Activated CD4-positive, alpha-beta T cell treated with anti-CD3 and anti-CD28 coated beads, Interleukin-2, amount 50 U/mL, for 1 hour (primary cell): ENCODE measurements at places on chromosomes 13 and 19.
A peak's percentile ranks its signal among the peaks of the same experiment; 100 is the strongest.

DNA sequence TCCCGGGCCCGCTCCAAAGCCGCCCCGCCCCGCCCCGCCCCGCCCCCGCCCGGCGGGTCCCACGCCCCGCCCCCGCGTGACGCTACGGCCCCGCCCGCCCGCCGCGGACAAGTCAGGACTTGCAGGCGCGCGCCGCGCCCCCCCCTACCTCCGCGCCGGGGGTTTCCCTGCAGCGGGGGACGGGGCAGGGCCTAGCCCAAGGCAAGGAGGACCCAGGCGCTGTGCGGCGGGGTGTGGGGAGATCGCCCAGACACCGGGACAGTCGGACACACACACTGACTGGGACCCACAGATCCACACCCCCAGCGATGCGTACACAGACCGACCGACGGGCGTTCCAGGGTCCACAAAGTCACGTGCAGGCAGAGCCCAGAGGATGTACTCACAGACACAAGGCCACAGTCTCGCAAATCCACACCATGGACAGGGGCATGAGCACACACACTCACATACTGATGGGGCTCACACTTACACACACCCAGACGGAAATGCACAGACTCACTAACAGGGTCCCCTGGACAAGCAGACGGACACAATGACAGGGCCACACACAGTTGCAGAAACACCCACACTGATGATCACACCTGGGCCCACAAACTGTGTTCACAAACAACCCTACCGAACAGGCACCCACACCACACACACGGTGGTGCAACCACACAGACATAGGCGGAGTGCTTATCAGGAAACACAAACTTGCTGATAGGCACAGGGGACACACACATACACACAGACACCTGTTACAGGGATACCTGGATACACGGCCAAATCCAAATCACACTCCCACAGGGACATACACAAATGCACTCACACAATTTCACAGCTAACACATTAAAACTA lies 436 bp upstream of the BBC3 start:
- DNase-seq, result peak; percentile 92

DNA sequence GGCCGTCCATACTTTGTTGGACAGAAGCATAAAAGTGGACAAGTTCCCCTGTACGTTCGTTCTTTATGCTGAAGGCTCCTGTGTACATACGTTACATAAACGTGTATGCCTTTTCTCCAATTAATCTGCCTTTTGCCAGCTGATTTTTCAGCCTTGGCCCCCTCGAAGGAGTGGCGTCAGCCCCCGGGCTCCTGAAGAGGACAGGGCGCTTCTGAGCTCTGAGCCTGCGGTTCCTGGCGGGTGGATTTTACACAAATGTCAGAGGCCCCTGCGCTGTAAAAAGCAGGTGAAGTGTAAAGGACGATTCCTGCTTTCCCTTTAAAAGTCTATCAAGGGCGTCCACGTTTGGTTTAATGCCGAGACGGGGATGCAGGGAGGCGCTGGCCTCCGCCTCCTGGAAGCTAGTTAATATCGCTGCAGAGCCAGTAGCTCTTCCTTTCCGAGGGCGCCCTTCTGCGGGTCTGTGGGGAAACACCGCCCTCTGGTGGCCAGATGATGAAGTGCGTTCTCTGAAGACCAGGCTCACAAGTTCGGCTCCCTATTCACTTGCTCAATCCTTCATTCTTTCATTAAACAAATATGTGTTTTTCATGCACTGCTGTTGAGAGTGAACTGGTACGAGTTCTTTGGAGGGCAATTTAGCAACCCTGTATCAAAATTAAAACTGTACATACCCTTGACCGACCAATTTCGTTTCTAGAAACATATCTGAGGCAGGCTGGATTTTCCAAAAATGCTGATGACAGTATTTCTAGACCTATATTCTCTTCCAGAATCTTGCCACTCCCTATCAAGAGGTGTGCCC lies 62.0 kb downstream of the GPR12 start:
- DNase-seq, result peak; percentile 77

DNA sequence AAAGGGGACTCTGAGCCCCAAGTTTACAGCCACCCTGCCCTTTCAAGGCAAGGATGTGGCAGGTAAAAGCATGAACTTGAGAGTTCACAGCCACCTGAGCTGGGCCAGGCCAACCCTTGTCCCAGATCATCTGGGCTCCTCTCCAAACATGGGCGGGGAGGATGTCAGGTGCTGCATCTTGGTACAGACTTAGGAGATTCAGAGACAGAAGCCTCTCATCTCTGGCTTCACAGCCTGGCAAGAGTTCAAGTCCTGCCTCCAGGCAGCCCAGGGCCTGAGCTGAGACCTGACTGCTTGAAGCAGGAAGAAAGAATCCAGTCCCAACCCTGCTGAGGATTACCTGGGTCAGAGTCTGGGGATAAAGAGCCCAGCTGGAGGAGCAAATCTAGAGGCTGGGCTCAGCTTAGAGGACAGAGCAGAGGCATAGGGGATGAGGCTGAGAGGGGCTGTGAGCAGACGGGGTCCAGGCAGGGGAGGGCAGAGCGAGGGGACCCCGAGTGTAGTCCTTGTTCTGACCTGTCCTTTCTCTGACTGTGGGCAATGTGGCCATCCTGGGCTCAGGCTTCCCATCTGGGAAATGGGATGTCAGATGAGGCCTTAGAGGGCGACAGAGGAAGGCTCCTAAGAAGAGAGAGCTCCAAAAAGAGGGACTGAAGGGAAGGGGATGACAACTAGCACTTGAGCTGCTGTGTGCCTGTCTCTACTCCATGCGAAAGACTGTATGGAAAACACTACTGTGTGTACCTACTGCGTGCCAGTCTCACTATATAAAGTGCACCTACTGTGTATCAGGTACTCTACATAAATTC lies 6.6 kb upstream of the OR10H5 start:
- no peak for DNase-seq

DNA sequence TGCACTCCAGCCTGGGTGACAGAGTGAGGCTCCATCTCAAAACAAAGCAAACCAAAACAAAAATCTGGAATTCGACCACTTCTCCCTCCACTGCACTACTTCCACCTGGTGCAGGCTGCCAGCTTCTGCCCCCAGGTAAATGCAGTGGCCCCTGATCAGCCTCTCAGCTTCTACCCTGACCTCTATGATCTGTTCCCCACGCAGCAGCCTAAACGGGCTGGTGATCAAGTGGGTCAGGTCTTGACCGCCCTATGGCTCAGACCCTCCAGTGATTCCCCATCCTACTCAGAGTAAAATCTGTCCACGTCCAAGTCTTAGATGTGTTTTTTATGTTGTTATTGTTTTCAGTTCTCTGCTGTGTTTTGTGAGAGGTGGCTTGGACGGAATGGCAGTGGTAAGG lies 163.9 kb downstream of the KCTD15 start:
- DNase-seq, result no peak

- DNase-seq, result no peak
Observed at GRCh38 chr13:32627793-32628192, 41.5 kb downstream of the PDS5B start.

GRCh38 chr13:35884211-35884760 lies 246.9 kb downstream of the DCLK1 start:
- DNase-seq, result no peak

DNA sequence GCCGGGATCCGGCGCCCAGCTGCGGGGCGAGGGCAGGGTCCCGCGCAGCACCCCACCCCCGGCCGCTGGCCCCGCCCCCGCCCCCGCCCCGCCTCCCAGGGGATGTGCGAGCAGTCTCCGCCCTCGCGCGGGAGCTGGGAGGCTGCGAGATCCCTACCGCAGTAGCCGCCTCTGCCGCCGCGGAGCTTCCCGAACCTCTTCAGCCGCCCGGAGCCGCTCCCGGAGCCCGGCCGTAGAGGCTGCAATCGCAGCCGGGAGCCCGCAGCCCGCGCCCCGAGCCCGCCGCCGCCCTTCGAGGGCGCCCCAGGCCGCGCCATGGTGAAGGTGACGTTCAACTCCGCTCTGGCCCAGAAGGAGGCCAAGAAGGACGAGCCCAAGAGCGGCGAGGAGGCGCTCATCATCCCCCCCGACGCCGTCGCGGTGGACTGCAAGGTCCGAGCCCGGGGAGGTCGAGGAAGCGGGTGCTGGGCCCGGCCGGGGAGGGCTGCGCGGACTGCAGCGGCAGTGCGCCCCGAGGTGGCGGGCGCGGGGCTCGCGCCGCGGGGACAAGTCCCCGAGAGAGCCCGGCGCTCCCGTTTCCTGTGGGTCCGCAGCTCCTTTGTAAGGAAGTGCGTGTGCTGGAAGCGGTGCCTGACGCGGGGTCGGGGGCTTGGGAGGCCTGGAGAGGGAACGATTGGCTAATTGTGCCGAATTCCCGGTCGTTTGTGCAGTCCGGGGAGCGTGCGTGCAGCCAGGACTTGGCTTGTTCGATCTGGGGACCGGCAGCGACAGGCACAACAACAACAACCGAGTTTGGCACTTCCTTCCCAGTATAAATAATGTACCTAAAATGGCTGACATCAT lies at the start of gene ITM2B:
TSS of gene ITM2B (plus strand) at position 161 of the 843 bp plus-strand sequence. CDS start at position 316, 155 bp downstream.
- DNase-seq, result peak; percentile 56

- no peak for DNase-seq
Observed at GRCh38 chr19:16261584-16262368, 62.9 kb upstream of the KLF2 start.

GRCh38 chr19:18991006-18991405 lies 42.3 kb downstream of the SUGP2 start:
- no peak for DNase-seq

- no peak for DNase-seq
Observed at GRCh38 chr19:1783874-1784273, 28.2 kb downstream of the ATP8B3 start.

- no peak for DNase-seq
Observed at GRCh38 chr13:29865934-29866333, 15.5 kb upstream of the UBL3 start.

- no peak for DNase-seq
Observed at GRCh38 chr13:98775386-98775785, 22.9 kb upstream of the SLC15A1 start.

GRCh38 chr13:30864433-30865122 lies 41.5 kb upstream of the MEDAG start:
- DNase-seq, result no peak

- DNase-seq, result no peak
Observed at GRCh38 chr19:53549340-53549739, 11.4 kb downstream of the ZNF331 start.

DNA sequence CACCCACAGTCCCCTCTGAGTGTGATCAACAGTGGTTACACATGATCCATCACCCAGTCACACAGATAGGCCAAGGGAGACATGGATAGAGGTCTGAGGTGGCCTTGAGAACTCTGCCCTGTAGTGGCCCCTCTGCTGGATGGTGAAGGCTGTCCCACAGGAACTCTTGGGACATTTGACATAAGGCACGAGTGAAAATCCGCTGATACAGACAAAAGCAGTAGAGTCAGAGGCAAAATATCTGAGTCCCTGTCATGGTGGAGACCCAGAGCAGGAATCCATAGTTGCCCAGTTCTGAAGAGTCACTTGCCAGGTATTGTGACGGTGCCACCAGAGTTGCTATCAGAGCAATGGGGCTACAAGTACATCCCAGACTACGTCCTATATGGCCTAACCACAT lies 18.8 kb upstream of the SLC25A30 start:
- DNase-seq, result no peak

DNA sequence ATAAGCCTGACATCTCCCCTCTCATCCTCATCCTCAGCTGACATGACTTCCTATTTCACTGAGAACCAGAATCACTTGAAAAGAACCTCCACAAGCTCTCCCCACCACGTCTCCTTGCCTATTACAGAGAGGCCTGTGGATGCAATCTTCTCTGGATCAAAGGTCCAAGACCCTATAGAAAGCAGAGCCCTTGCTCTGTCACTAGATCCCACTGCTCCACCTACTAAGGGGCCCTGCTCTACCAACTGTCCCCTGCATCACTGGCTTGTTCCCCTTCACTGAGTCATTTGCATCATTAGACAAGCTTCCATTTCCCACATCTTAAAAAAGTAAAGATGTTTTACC lies 40.8 kb downstream of the RCBTB2 start:
- DNase-seq, result no peak

GRCh38 chr13:112324116-112324515 lies 52.0 kb upstream of the SPACA7 start:
- DNase-seq, result no peak

- no peak for DNase-seq
Observed at GRCh38 chr13:112055915-112056269, 11.1 kb upstream of the SOX1 start.

DNA sequence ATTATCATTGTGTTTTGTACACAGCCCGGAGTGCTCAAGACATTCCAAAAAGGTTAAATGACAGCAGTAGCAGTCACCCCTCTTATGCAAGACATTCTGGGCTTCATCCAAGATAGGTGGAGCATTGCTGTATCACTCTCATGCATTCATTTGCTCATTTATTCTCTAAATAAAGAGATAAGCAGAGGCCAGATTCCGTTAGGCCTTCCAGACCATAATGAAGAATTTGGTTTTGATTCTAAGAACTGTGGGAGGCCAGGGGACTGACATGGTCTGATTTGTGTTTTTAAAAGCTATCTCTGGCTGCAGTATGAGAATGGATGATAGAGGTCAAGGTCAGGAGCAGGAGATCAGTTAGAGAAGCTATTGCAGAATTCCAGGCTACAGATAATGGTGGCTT lies 145.8 kb downstream of the KCNRG start:
- DNase-seq, result no peak

DNA sequence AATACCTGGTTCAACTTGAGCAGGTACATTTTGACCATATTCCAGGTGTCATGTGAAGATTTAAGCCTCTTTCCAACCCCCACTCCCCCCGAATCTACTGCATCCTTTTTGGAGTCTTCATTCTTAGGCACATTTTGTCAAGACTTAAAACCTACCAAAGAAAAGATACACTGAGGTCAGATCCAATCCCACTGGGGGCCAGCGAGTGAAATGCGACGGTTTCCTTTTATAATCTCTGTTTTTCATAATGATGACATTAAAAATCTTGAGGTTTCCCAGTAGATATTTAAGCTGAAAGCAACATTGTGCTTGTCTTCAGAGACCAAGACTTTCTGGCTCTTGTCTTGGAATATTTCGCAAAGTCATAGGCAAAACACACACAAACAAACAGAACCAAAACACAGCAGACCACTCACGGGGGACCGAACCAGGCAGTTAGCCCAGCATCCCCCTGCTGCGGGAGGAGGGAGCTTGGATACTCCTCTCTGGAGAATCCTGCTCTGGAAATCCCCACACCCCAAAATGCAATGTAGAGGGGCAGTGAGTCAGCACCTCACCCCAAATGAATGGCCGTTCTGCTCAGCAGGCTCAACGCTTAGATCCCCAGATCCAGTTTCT lies 506 bp upstream of the GAS6 start:
- DNase-seq, result no peak

- no peak for DNase-seq
Observed at GRCh38 chr19:18234194-18234593, 8.0 kb upstream of the PDE4C start.
